Liver (tissue), 10 donors: ENCODE measurements at places on chromosomes 13 and 19.

DNA sequence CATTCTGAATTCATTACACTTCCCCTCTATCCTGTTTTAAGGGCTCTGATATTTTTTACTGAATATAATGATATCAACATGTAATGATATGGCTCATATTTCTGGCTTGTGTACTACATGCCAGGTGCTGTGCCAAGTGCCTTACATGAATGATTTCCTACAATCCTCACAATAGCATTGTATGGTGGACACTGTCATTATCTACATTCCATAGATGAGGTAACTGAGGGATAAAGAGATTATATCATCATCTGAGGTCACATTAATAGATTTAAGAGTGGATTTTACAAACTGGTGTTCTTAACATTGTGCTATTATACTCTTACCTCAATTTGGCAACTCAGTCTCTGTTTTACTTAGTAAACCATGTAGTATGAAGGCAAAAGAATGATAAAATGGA is 502.0 kb downstream of the LIG4 start:
- no peaks in the 10 kb centered on the region for H3K36me3 ChIP-seq
- H3K27ac ChIP-seq: no peak overlapping the region
- no peaks in the 10 kb centered on the region for H3K27me3 ChIP-seq
- no peak for DNase-seq
- no peak overlapping the region for H3K4me3 ChIP-seq

DNA sequence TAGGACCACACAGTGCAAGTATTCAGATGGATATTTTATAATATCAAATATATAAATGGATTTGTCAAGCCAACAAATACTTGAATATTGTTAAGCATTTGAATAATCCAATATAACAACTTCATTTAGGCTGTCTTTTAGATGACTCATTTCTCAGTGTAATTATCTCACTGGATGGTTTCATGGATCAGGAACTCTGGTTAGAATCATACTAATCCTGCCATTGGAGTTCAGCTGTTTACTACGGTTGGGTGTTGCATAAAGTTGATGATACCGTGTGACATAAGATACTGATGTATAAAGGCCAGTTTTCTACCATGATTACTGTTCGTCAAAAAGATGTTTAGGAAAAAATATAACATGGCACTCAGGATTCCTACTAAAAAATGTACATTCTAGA is 196.3 kb downstream of the TSHZ3 start:
- H3K4me3 ChIP-seq: no peak overlapping the region
- no peaks in the 10 kb centered on the region for H3K36me3 ChIP-seq
- no peak overlapping the region for H3K27ac ChIP-seq

DNA sequence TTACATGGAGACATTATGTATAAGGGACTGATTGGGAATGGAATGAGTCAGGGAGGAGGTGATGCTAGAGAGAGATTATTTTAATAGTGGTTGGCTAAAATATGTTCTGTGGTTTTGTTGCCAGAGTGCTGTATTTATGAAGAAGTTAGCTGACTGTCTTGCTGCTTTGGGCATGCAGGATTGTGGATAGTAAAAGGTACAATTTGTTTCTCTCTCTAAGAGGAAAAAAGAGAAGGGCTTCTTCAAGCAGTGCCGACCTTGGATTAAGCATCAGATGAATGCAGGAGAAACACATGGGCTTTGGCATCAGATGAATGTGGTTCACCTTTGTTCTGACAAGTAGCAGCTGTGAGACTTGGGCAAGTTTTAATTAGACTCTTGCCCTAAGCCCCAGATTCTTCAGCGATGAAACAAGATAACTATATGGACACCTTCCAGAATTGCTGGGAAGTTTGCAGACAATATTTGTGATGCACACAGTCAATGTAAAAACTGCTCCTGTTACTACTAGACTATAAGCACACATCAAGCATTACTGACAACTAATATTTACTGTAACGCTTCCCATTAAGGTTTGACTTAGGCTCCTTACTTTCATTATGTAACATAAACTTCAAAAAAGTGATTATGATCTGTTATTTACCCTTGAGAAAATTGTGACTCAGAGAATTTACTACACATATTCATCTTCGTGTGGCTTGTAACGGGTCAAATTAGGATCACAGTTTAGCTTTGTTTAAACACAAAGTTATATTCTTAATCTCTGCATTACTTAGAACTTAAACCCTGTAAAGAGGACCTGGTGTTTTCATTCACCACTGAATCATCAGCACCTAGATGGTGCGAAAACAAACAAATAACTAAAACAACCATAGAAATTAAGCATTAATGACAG is 824.0 kb downstream of the PCDH9 start:
- DNase-seq: no peak
- no peaks in the 10 kb centered on the region for H3K4me1 ChIP-seq
- peaks cover 2% of the 10 kb centered on the region for H3K27me3 ChIP-seq
- no peak overlapping the region for H3K27ac ChIP-seq
- no peak overlapping the region for H3K4me3 ChIP-seq

GRCh38 chr13:25686831-25687470 is 315.2 kb downstream of the ATP8A2 start:
- H3K4me1 ChIP-seq: no peaks in the 10 kb centered on the region
- DNase-seq: no peak

DNA sequence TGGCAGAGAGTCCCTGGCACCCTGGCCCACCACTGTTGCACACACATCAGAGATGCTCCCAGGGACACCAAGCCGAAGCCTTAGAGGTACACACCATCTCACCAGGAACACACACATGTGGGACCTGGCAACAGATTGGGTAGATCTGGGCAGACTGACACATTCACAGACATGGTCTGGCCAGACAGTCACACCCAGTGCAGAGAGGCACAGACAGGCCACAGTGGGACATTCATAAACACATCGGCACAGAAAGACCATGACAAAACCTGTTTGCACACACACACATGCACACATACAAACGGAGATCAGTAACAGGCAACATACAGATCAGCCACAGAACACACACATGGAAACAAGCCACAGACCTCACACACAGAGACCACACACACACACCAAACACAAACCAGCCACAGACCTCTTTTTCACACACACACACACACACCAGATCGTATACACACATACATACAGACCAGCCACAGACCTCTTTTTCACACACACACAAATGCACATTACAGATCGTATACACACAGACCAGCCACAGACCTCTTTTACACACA is 6.3 kb upstream of the JUNB start:
- no peak overlapping the region for H3K4me3 ChIP-seq
- no peaks in the 10 kb centered on the region for H3K27me3 ChIP-seq
- peak overlapping the region; percentile 86 for H3K27ac ChIP-seq

DNA sequence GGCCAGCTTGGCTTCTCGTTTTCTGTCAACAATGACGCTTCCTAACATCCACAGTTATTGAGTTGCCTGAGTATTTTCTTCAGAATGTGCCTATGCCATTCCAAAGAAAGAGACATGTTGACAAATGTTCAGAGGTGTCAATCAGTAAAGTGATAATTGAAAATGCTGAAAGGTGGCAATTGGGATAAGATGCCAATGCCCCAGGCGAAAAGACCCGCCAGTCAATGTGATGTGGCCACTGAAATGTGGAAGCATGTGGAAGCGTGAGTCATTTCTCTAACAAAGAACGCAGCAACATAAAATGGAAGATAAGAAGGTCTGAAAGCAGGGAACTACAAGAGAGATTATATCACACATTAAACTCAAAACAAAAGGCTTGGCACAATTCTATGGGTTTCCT is 882.2 kb upstream of the SLC10A2 start:
- H3K4me3 ChIP-seq: no peak overlapping the region
- no peaks in the 10 kb centered on the region for H3K4me1 ChIP-seq
- H3K27me3 ChIP-seq: no peaks in the 10 kb centered on the region
- DNase-seq: no peak
